ENCODE measurements at places on chromosomes 4 and X.

DNA sequence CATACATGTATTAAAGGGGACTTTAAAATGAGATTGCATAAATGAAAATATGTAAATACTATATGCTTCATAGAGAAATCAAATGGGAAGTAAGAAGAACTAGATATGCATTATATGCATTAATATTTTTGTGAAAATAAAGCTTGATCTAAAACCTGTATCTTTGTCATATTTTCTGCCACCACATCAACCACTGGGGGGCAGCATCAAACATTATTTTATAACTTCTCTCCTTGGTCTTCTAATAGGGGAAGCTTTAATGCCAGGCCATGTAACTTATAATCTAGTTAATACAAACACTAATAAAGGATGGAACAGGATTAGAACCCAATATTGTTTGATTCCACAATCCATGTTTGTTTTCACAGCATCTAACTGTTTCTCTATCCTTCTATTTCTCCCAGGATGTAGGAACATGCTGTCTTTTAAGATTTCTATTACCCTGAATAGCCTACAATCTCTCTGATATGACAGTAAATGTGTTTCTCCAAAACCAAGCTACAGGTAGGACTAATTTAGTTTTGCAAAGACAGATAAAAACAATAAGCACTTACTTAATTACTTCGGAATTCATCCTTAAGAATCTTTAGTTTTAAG lies 10.0 kb downstream of the QRFPR start:
- peak; percentile 75 for DNase-seq

- peak; percentile 30 for DNase-seq
Measured at GRCh38 chr4:46894826-46895225, 14.2 kb downstream of the COX7B2 start.

GRCh38 chr4:62487016-62487415 lies 1286.9 kb downstream of the ADGRL3 start:
- DNase-seq: no peak

- no peak for DNase-seq
Measured at GRCh38 chrX:47843363-47843762, 6.7 kb downstream of the ZNF81 start.

- no peak for DNase-seq
Measured at GRCh38 chr4:123705419-123705818, 308.8 kb downstream of the SPRY1 start.

DNA sequence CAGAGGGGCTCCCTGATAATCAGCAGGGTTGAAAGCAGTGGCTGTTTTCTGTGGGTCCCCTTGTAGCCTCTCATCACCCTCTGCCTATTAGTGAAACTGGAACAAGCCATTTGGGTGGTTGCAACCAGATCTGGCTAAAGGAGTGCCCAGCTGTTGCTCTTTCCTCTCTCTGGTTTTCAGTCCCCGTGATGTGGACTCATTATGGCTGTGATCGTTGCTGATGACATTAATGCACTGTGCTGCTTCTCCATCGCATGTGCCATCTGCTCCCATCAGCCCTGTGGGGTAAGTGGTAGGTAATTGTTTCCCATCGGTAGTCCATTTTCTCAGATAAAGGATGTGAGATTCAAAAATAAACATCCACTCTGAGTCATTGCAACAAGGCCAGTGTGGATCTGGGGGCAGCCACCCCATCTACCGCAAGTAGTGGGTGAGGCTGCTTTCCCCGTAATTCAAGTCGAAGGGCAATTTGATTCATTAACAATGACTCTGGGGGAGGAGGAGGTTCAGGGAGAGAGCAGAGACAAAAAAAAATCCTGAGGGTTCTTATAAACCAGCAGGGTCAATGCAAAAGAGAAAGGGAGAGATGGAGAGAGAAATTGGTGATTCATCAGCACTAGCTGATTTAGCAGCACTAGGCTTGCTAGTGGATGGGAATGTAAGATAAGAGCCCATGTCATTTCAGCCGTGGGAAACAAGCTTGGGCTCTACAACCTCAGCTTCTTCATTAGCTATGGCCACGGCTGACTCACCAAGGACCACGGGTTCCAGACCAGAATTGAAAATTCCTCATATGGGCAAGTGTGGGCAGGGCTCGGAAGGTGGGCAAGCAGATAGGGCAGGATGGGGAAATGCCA lies 357.8 kb downstream of the MID1IP1 start:
- peak; percentile 48 for DNase-seq

GRCh38 chr4:164215113-164215741 lies 538.7 kb upstream of the SMIM31 start:
- DNase-seq: no peak

GRCh38 chr4:83785891-83786290 lies 250.0 kb downstream of the GPAT3 start:
- no peak for DNase-seq

GRCh38 chr4:68874507-68874906 lies 58.7 kb downstream of the UGT2B10 start:
- no peak for DNase-seq

- no peak for DNase-seq
Measured at GRCh38 chr4:87377816-87378215, 13.2 kb downstream of the HSD17B11 start.

DNA sequence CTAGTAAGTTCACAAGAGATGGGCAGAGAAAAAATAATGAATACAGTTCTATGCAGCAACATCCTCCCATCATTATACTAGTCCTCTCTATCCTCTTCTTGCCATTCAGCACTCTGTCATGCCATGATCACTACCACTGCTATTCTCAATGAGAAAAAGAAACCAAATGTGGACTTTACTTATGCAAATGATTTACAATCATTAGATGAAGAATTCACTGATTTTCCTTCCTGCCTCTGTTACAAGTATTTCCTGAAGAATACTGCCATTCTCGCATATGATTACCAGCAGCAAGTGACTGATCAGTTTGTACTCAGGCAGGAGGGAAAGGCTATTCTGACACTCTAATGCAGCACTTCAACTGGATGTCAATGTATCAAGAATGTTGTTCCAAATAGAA lies 50.3 kb downstream of the WDFY3 start:
- DNase-seq: no peak

DNA sequence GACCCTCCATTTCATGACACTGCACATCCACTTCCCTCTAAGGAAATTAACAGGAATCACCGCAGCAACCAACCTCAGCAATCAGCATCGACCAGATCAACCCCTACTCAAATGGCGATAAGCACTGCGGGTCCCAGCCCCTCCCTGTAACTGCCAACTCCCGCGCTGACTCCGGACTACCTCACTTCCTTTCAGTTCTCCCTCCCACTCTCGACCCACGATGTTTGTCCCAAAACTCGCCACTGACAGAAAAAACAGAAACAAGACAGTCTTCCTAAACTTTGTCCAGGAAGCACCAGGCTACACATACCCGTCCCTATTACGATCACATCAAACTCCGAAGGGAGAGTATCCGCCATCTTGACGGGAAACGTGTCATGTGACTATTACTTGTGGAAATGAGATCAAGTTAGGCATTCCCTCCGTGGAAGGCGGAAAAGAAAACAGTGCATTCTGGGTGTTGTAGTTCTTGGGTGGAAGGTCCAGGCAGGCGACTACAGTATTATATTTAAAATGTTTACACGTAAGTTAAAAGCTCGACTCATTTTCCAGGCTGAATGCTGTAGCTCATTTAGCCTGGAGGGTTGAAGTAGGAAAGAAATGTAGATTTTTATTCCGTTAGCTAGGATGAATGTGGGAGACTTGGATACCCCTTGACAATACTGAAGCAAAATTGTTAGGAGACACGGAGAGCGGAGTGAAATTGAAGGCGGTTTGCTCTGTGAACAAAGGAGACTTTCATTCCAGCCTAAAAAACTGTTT lies at the start of gene CHM:
Gene CHM, minus strand, starts transcription at position 385 of the 762 bp plus-strand sequence. Its CDS starts 26 bp downstream, at position 359.
- peak; percentile 90 for DNase-seq

GRCh38 chrX:68995386-68995779 lies 166.6 kb downstream of the EFNB1 start:
- no peak for DNase-seq

DNA sequence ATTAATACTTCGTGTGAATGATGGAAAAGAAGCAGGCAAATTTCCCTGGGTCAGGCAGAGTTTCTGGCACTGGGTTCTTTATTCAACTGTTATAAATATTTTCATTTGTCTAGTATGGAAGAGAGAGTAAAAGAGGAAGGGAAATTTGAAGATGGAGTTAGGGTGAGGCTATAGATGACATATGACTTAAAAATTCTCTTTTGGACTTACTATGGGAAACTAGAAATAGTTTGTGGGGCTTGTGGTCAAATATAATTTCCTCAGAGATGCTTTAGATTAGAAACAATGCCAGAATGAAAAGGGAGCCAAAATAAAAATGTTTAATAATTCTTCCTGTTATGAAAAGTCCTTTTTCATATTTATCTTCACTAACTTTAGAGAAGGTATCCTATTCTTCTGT lies 103.2 kb downstream of the GC start:
- no peak for DNase-seq
